NCI-H187 treated with DMSO at 0.1 percent for 48 hours (cell line): ENCODE measurements at places on chromosomes 12 and 14.

GRCh38 chr12:57235017-57235727, 5.7 kb downstream of the SHMT2 start:
- no peak for DNase-seq

DNA sequence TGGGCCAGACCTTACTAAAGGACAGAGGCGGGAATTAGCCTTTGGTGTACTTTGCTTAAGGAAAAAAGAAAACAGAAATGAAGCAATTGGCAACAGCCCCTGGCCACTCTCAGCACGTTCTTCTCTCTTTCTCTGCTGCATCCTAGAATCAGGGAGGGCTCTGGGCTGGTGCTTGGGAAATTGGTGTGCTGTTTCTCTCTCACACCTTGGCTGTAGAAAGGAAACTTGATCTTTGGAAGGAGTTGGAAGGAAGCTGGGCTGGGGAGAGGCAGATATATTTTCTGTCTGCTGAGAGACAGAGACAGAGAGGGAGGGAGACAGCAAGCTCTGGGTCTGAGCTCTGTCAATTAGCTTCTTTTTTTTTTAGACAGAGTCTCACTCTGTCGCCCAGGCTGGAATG, 27.4 kb downstream of the NOS1 start:
- no peak for DNase-seq

DNA sequence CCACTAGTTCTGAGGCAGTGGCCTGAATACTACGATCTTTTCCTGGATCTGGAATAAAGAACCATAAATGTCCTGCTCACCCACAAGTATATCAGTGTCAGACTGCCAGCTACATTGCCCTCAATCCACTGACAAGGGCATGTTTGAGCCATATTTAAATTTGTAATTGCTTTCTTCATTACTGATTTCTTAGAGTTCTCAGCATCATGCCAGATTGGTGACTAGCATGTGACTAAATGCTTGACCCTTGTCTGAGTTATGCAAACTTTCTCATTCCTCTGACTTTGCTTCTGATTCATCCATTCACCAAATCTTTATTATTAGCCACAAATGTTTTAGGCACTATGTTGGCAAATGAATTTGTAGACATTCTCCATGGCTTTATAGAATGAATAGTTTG, 143.6 kb upstream of the SLC16A7 start:
- no peak for DNase-seq

DNA sequence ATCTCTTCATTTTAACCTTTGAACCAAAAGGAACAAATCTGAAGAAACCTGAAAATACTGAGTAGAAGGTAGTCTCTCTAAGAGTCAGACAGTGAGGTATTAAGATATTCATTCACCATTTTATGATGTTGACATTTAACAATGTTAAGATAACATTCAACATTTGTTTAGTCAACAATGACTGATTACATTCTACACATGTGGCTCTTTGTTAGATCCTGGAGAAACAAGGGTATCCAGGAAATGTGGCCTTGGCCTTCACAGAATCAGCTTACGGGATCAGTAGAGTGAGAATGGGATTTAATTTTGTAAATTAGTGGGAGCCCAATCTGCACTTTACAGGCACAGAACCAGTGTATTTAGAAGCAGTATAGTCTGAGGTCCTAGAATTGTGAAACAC, 355.5 kb downstream of the KCNH5 start:
- no peak for DNase-seq

DNA sequence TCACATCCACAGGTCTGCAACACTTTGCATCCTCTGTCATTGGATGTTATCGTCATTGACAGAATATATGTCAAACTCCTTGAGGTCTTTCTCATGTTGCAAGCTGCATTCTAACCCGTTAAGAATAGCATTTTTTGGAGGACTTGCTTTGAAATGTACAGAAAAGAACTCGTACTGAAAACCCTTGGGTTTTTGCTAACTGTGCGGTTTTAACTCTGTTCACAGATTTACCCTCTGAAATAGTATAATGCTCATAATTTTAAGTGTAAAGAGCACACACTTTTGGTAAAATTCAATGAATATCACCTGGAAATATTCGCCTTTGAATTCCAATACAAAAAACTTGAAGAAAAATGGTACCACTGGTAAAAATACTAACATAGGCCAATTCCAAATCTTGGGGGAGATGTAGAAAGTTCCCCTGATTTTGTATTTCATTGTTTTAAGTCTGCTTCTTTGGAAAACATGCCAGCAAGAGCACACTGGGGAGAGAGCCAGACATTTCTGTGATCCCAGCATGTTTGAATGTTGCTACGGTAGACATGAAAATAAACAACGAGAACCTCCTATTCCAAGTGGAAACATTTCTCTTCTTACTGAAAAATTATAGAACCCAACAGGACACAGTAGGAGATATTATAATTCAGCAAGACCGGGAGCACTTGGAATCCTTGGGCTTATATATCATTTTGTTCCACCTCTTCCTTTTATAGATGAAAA, 446.0 kb downstream of the AEBP2 start:
- no peak for DNase-seq

DNA sequence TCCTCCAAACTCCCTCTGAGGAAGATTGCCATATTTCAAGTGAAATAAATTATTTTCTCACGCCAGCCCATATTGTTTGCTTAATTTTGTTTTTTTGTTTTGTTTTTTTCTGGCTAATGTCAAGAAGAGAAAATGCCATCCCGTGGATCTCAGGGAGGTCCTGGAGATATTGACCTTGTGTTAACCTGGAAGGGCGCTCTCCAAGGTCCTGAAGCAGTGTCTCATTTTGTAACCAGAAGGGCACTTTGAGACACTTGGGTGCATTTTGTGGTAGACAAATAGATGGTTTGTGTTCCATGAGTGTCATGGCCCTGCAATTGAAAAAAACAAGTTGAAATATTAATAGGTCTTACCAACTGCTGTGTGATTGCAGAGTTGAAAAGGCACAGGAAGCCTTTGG, 268.9 kb downstream of the SUDS3 start:
- no peak for DNase-seq

- DNase-seq, result no peak
Observed at GRCh38 chr14:88296351-88296750, 26.7 kb downstream of the KCNK10 start.

DNA sequence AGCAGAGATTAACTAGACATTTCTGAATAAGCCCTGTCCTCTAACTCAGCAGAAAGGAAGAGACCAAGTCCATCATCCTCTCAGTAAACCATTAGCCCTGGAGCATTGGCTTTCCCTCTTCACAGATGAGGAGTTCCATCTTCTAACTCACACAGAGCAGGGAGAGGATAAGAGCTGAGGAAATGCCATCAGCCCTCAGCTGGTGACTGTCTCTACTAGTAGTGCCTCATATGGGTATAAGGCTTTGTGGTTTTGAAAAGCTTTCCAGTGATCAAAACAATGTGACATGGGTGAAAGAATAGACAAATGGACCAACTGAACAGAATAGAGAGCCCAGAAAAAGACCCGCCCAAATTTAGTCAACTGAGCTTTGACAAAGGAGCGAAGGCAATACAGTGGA, 197.2 kb upstream of the NUDT4 start:
- DNase-seq, result no peak
